Retina (tissue), 1 donor: ENCODE measurements at places on chromosomes 7 and 10.

- DNase-seq: peak; percentile 82
Observed at GRCh38 chr10:28282336-28282735, 20.5 kb downstream of the MPP7 start.

- DNase-seq: peak; percentile 88
Observed at GRCh38 chr10:117004227-117005025, 561 bp downstream of the SHTN1 start.

- no peak for DNase-seq
Observed at GRCh38 chr7:147779949-147780348, 810.6 kb upstream of the C7orf33 start.

GRCh38 chr10:5776881-5777197, 36.4 kb downstream of the GDI2 start:
- DNase-seq: no peak

- no peak for DNase-seq
Observed at GRCh38 chr10:33314811-33315561, 19.5 kb downstream of the NRP1 start.

GRCh38 chr10:17479822-17480221, 25.4 kb upstream of the ST8SIA6 start:
- no peak for DNase-seq
